ENCODE measurements at places on chromosomes 7 and 10.

DNA sequence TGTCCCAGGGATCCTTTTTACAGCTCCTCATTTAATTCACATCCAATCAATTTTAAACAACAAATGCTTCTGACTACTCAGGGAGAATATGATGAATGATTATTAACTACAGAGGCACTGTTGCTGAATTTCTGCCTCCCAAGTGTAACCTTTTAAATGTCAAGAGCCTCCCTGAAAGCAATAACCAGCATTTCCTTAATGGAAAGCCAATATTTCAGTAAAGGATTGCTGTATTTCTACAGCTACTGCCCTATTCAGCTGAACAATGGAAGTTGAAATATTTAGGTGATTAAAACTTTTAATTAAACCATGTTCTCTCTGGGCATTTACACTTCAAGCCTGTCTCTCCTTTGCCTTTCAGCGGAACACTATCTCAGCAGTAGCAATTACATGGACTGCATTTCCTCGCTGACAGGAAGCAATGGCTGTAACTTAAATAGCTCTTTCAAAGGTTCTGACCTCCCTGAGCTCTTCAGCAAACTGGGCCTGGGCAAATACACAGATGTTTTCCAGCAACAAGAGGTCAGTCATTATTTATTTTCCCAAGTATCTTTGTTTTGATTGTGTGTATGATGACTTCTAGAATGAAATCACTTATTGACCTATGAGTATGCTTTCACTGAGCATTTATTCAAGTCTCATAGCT is 304.7 kb downstream of the BICC1 start:
- no peak for DNase-seq

DNA sequence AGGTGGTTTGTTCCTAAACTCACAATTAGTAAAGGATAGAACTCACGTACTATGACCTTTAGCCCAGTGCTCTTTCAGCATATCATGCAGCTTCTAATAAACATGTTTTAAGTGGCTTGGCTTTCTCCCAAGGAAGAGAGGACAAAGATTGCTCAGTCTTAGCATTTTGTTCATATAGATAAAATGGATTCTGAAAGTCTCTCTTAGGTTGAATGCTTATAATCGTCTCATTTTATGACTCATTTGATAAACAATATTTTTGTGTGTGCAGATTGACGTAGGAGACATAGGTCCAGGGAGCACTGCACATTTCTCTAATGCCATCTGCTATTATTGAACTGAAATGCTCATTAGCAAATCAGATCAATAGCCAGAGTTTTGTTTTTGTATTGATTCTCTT is 44.8 kb downstream of the GNAT3 start:
- DNase-seq: no peak

DNA sequence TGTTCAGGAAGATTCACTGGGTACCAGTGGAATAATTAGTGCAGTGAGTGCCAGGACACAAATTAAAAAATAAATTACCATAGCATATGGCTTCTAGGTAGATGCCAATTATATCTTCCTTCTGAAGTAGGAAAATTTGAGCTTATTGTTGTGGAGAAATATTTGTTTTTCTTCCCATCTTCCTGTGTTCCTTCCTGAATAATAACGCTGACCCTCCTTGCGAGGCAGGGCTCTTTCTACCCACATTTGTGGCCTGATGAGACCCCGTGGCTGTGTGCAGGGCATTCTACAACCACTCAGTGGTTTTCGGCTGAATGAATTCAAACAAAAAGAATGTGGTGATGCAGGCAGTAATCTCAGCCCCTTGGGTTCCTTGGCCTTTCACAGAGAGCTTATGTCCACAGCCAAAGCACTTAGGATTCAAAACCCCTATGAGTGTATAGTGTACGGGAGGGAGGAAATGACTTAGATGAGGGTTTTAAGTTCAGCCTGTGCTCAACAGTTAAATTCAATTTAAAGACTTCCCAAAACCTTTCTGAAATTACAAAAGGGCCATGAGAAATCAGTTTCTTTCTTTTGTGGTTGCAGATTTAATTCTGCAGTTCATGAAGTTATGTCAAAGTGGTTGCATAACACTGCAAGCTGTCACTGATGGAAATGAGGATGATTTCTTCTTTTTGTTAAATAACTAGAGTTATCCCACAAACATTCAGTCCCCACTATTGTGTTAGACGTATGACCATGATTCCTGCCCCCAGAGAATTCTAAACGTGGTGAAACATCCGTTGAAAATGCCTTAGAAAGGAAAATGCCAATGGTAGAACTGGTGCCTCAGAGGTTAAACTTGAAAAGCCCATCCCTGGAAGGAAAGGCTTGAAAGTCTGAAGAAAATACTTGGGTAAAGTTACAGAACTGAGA is 255.3 kb downstream of the FZD1 start:
- DNase-seq: no peak

- DNase-seq: peak; percentile 6
These were observed 235.0 kb upstream of the PLPP4 start for GRCh38 chr10:120221873-120222485.

GRCh38 chr10:74880041-74880440 is 53.6 kb downstream of the KAT6B start:
- no peak for DNase-seq

GRCh38 chr7:131106681-131107336 is 220.9 kb upstream of the MKLN1 start:
- DNase-seq: peak; percentile 60

GRCh38 chr7:31633894-31634494 is 53.0 kb upstream of the PPP1R17 start:
- no peak for DNase-seq

DNA sequence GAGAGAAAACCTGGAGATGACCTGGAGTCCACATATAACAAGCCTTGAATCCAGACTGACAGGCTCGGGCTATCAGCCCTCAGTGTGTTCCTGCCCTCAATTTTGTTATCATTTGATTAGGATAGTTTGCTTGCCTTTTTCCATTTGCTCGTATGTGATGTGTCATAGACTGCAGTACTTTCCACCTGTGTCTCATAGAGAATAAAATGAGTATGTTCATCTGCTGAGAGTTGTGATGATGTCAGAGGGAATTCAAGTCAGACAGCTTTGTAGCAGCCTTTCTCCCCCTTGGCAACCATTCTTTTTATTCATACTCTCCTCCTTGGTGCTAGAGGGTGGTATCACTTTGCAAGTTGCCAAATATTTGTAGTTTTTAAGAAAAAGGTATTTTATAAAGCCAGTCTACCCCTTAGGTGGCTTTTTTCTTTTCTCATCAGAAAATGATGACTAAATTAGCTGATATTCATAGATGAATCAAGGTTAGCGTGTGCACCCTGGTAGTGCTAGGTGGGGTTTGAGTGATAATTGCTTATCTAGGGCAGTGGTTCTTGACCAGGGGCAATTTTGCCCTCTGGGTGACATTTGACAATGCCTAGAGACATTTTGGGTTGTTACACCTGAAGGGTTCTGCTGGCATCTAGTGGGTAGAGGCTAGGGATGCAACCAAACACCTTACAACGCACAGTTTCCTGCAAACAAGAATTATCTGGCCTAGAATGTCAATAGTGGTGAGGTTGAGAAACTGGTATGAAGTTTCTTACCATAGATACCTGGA is 5.4 kb downstream of the SGPL1 start:
- DNase-seq: no peak

- peak; percentile 75 for DNase-seq
These were observed 695 bp downstream of the PRKAG2 start for GRCh38 chr7:151875942-151876898.

DNA sequence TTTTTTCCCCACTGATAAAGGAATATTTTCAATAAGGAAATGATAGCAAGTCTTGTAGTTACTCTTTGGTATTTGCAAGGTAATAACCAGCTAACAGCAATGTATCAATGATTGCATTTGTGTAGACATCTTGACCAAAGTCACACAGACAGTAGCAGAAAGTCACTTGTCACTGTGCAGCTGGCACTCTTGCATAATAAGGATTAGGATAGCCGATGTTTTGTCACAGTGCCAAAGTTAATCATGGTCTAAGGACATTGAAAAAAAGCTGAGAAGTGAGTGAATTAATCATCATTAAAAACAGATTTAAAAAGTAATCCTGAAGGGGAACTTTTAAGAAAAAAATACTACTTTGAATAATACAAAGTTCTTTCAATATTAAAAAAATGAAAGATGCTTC is 834.3 kb upstream of the C7orf33 start:
- no peak for DNase-seq

GRCh38 chr10:21791276-21791675 is 212.3 kb downstream of the DNAJC1 start:
- no peak for DNase-seq

DNA sequence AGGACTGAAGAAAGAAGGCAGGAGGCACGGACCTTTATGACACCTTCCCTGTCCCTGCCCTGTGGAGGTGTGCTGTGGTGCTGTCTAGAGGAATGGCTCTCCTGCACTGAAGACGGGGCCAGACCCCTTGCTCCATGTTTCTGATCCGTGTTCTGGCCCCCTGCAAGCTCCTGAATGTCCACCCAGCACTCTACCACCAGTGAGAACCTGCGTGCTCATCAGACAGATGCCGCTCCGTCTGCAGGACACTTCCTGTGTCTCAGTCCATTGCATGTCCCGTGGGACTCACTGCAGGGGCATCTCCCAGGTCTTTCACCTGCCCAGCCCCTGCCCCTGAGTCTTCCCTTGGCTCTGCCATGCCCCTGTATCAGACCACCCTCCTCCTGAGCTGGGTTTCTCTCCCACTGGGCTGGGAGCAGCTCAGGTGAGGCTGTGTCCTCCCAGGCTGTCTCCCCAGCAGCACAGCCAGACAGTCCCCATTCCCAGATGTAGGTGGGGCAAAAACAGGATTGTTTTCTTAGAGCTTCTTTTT is 278.3 kb upstream of the ZNF32 start:
- DNase-seq: no peak

DNA sequence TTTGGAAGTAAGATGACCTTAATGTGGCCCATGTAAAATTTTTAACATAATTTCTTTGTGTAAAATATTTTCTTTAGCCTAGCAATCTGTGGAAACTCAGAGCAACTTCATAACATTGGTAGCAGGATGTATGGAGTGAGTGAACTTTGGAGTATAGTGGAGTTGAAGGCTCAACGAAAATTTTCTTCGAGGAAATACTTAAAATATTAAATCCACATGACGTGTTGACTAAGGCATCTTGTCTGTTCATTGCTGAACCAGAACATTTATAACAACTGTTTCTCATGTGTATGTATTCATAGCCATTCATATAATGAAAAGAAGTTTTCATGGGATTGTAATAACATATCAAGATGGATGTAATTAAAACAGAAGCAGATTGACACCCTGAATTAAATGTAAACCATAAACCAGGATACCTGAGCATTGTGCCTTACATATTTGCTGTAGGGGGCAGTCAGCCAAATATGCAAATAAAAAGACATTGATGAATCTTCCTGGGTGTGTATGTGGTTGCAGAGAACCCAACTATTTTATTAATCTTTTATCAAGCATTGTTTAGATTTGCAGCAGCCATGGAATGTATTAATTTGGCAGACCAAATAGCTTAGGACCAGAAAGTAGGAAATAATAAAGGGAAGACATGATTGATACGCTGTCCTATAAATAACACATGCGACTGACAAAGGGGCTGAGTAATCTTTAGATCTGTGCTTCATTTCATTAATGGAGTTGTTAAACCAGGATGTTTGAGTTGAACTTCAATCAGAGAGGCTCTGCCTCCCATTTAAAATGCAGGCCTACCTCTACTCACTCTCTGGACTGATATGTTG is 11.5 kb downstream of the AUTS2 start:
- DNase-seq: no peak

- DNase-seq: no peak
These were observed 44.7 kb downstream of the ZNF467 start for GRCh38 chr7:149728491-149729375.

DNA sequence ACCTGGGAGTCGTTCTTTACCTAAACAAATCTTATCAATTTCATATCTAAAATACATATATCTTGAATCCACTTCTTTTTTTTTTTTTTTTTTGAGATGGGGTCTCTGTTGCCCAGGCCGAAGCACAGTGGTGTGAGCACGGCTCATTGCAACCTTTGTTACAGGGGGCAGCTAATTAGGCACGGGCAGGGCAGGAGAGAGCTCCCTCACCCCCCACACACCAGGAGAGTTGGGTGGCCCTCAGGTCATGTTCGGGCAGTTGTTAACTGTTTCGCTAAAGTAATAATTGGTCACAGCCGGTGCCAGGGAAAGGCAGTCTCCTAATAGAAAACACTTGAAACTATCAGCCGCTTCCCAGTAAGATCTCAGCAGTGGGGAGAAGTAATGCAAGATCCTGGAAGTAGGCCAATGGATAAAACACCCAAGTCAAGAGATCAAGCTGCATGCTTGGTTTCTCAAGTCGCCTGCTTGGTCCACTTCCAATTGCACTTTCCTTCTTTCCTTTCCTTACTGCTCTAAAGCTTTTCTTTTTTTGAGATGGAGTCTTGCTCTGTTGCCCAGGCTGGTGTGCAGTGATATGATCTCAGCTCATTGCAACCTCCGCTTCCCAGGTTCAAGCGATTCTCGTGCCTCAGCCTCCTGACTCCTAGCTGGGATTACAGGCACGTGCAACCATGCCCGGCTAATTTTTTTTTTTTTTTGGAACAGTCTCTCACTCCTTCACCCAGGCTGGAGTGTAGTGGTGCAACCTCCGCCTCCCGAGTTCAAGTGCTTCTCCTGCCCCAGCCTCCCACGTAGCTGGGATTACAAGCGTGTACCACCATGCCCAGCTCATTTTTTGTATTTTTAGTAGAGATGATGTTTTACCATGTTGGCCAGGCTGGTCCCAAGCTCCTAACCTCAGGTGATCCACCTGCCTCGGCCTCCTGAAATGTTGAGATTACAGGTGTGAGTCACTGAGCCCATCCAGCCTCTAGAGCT is 21.3 kb upstream of the EFCAB10 start:
- DNase-seq: no peak

DNA sequence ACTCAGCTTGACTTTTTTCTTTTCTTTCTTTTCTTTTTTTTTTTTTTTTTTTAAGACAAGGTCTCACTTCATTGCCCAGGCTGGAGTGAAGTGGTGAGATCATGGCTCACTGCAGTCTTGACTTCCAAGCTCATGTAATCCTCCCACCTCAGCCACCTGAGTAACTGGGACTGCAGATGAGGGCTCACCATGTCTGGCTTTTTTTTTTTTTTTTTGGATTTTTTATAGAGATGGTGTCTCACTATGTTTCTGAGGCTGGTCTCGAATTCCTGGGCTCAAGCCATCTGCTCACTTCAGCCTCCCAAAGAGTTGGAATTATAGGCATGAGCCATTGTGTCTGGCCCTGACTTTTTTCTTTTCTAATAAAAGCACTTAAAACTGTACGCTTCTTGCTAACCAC is 358.2 kb upstream of the IGFBP3 start:
- DNase-seq: no peak

DNA sequence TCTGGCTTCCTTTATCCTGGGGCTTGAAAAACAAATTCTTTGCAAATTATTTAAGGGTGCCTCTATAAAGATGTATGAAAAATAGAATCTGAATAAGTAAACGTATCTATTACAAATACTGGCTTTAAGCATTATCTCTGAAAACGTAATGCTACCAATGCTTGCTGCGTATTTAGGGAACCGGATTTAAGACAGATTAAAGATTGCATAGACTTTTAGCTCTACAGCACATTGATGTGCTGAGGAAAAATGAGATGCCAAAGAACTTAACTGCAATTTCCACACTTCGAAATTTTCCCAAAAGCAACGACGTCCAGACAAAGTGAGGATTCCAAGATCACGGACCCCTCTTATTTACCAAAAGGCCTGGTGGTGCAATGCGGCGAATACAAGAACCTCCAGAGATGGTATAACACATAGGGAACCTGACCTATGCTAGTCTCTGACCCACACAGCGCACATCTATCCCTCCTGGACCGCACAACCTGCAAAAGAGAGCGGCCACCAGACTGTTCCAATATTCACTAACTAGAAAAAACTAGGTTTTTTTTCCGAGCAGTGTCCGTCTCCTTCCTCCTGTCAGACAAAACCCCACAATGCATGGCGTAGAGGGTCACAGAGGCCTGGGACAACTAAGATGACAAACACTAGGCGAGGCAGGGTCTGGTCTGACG is 34.3 kb upstream of the PHF14 start:
- DNase-seq: peak; percentile 8
